ENCODE measurements at places on chromosomes 12 and 14.

DNA sequence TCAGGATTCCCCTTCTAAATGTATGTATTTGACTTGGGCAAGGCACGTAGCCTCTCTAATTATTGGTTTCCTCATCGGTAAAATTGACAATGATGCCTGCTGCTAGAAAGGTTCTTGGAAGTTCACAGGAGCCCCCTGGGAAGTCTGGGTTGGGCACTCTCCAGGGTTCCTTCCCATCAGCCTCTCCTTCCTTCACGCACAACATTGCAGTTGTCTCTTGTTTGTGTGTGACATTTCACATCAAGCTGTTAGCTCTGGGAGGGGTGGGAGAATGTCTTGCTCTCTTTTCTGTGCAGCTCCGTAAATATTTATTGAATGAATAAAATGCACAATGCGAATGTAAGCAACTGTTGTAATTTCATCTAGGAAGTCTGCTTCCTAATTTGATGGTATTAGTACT is 153.2 kb upstream of the PRICKLE1 start:
- DNase-seq = no peak

GRCh38 chr12:89950421-89950820 is 241.8 kb upstream of the ATP2B1 start:
- no peak for DNase-seq

GRCh38 chr12:113247123-113248050 is 26.1 kb downstream of the TPCN1 start:
- no peak for DNase-seq

GRCh38 chr12:1581973-1582708 is 12.2 kb downstream of the FBXL14 start:
- no peak for DNase-seq

DNA sequence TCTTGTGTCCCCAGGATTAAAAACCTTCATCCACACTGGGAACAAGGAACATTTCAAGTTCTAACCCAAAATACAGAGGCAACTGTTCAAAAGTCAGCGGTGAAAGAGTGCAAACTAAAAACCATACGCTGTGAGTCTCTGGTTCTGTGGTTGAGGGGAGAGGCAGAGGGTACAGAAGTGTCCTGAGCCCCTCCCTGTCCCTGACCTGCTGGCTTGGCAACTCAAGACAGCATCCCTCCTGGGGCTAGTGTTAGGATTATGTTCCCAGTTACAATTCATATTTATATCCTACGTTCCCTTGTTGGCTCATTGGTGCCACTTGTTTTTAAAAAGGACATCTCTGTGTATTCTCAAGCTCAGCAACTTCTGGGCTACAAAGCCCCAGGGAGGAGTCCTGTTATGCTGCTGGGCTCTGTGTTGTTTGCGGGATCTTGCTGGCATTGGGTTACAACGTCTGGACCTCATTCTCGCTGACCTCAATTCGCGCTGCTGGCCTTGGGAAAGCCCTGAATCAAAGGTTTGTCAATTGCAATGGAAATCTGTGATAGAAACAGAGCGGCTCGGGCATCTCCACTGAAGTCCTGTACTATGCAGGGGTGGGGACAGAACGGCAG is 420.8 kb downstream of the FUT8 start:
- no peak for DNase-seq

GRCh38 chr14:34120185-34120977 is 169.5 kb upstream of the EGLN3 start:
- no peak for DNase-seq

- DNase-seq = peak; percentile 35
Measured at GRCh38 chr12:104733717-104734175, 224.3 kb downstream of the SLC41A2 start.

DNA sequence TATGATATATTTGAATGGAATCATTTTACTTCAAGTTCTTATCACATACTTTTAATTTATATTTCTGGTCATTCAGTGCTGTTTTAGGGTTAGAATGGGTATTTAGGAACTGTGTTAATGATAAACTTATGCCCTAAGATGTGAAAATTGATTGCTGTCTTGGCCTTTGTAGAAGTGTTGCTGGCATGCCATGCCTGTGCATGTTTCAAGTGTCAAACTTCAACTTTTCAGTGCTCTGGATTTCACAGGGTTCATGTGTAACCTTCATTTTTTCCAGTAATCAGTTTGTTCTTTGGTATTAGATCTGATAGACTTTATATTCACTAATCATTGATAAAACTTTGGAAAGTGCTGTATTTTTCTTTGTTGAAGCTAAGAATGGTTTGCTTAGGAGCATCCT is 36.6 kb downstream of the YLPM1 start:
- no peak for DNase-seq

- no peak for DNase-seq
Measured at GRCh38 chr14:63922696-63923421, 70.1 kb downstream of the SYNE2 start.

- no peak for DNase-seq
Measured at GRCh38 chr12:49865782-49866135, 22.9 kb upstream of the BCDIN3D start.

- DNase-seq = peak; percentile 71
Measured at GRCh38 chr12:14256121-14256520, 109.4 kb upstream of the ATF7IP start.

- no peak for DNase-seq
Measured at GRCh38 chr12:100936661-100937060, 142.1 kb downstream of the ANO4 start.

DNA sequence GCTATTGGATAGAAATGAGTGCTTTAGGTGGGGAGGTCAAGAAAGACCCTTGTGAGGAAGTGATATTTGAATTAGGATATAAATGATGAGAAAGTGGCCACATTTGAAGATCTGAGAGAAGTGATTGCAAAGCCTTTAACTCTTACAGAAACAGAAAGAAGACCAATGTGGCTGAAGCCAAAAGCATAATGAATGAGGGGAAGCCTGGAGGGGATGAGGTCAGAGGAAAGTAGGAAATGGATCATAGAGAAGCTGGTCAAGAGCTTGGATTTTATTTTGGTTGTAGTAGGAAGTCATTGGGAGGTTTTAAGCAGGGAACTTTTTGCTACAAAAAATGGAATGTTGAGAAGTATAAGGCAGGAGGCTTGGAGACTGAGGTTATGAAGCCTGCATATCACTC is 3.5 kb upstream of the GYS2 start:
- DNase-seq = no peak

- DNase-seq = no peak
Measured at GRCh38 chr12:50621399-50622300, 116.9 kb downstream of the DIP2B start.

- DNase-seq = no peak
Measured at GRCh38 chr12:8661016-8661415, 1.6 kb downstream of the MFAP5 start.

- no peak for DNase-seq
Measured at GRCh38 chr14:99258341-99258861, 13.6 kb downstream of the BCL11B start.

DNA sequence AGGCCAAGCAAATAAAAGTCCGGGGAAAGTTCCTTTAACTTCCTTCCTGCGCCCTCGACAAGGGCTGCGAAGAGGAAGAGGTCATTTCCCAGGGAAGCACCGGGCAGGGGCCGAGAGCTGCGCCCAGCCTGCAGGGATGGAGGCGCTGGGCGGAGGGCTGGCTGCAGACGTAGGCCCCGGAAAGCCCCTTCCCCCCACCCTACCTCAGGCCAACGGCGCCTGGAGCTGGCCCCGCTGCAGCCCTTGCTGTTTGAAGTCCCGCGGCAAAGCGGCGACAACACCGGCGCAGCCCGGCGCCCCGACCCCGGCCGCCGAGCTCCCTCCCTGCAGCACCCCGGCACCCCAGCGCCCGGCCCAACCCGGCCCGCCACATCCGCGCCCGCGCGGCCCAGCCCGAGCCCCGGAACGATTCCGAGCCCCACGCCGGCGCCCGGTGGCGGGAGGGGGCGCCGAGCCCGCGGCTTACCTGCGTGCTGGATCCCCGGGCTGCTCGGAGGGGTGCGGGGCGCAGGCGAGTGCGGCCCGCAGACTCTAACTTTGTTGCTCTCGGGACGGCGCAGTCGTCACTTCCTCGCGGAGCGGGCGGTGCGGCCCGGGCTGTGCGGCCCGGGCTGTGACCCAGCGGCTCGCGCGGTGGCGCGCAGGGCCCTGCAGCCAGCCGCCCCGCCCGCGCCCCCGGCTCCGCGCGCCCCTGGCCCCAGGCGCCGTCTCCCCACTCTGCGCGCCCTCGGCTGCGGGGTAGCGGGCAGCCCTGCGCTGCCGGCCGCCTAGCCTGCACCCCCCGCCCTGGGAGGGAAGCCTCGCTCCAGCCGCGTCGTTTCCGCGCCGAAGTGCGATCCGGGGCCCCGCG is 64.8 kb upstream of the PTGR2 start:
- peak; percentile 65 for DNase-seq

- DNase-seq = peak; percentile 4
Measured at GRCh38 chr12:59472273-59472672, 123.6 kb upstream of the SLC16A7 start.

DNA sequence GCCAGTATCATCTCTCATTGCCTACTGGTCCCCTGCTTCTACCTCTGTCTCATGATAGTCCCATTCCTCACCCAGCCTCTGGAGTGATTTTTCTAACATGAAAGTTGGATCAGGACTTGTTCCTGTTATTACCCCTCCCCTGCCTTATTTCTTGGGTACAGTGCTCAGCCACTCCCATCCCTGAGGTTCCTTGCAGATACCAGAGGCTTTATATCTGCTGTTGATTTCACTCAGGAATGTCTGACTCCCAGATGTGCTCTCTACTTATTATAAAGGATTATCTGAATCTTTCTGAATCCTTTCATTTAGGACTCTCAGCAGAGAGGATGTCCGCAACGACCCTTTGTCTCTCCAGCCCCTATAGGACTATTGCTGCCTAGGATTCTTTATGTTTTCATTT is 111.2 kb downstream of the LRRK2 start:
- no peak for DNase-seq

GRCh38 chr12:97639702-97640101 is 177.1 kb downstream of the RMST start:
- no peak for DNase-seq

GRCh38 chr12:8455727-8456360 is at the start of gene CLEC6A:
TSS of gene CLEC6A (plus strand) at chr12:8455962. CDS start at chr12:8456112, 150 bp downstream.
- no peak for DNase-seq

- no peak for DNase-seq
Measured at GRCh38 chr12:77202457-77203060, 137.2 kb upstream of the E2F7 start.

- DNase-seq = no peak
Measured at GRCh38 chr14:57943541-57943940, 77.6 kb upstream of the SLC35F4 start.

- DNase-seq = no peak
Measured at GRCh38 chr14:38208618-38209562, 1.2 kb downstream of the SSTR1 start.

GRCh38 chr12:24705216-24705615 is 243.7 kb downstream of the BCAT1 start:
- no peak for DNase-seq

- DNase-seq = no peak
Measured at GRCh38 chr14:74908861-74909341, 14.2 kb downstream of the RPS6KL1 start.

- no peak for DNase-seq
Measured at GRCh38 chr12:62849398-62849797, 85.6 kb downstream of the PPM1H start.

- DNase-seq = no peak
Measured at GRCh38 chr12:78888568-78888967, 24.0 kb downstream of the SYT1 start.

DNA sequence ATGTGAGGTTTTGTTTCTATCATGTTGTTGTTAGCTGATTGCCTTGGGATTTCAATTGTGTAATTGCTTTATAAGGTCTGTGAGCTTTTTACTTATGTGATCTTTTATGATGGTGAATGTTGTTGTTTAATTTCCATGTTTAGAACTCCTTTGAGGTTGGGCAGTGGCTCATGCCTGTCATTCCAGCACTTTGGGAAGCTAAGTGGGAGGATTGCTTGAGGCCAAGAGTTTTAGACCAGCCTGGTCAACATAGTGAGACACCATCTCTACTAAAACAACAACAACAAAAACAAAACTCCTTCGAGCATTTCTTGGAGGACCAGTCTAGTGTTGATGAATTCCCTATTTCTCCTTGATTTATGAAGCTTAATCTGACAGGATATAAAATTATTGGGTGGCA is 102.1 kb upstream of the PMCH start:
- no peak for DNase-seq

Measured in T-helper 2 cell treated with Interferon-gamma antibody and Interleukin-4, amounts not matched to agents 5 μg/mL and 100 μg/mL, for 36 hours (primary cell).